ENCODE measurements at places on chromosomes 7 and 10. TPM values are rescaled to one million over a fixed set of nuclear protein-coding genes. Genes with fewer than 3 reads are reported as not detected.

DNA sequence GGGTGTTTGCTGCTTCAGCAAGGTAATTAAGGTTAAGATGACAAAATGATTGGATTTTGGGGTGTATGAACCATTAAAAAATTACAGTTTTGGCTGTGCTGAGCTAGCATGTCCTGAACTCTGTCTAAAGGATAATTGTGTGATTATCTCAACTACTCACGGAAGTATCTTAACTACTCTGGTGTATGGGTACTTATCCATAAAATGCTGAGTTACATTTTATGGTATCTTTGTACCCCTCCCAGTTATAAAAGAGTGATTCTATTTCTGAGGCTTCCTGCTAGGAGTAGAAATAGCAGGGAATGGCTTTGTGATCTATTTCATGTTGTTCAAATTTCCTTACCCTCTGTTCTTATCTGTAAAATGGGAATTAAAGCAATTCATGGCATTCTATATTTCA is 22.6 kb downstream of the CYP2C18 start:
- H3K36me3 ChIP-seq: no peaks in the 10 kb centered on the region
- H3K4me1 ChIP-seq: no peaks in the 10 kb centered on the region
- DNase-seq: no peak
- H3K27ac ChIP-seq: no peak overlapping the region
- H3K27me3 ChIP-seq: no peaks in the 10 kb centered on the region

DNA sequence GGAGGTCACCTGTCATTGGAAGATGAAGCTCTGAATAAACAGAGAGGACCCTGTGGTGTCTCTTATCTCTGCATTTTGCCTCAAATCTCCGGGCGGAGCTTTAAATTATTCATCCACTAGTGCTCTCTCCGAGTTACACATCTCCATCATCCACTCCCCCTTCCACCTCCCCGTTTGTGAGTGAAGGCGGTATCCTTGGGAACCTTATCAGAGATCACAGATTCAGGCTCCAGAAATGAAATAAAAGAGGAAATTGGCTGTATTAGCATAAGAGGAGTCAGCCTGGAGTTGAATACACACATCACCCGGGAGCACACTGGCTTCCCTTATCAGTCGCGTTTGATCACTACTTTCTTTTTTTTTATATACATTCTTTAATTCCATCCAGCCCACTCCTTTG is 1184.8 kb downstream of the GATA3 start:
- H3K27me3 ChIP-seq: no peaks in the 10 kb centered on the region
- H3K36me3 ChIP-seq: no peaks in the 10 kb centered on the region
- no peak overlapping the region for H3K27ac ChIP-seq
- DNase-seq: no peak
- H3K4me3 ChIP-seq: no peak overlapping the region
- no peaks in the 10 kb centered on the region for H3K4me1 ChIP-seq

DNA sequence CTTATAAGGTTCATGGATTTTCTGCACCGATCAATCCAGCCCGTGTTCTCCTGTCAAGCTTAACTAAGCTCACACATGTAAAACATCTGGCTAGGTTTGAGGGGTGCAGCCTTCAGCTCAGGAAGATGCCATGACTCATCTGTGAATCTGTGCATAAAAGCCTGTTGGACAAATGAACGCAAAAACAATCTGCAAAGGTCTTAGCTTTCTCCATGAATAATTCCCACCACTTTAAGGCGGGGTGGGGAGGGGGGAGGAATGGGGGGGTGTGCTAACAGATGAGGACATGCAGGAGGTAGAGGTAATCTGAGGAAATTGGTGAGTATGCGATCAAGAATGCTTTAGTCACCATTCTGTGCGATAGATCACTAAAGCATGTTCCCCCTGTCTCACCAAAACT is 4.8 kb downstream of the DOCK4 start:
- no peak for DNase-seq
- H3K36me3 ChIP-seq: no peaks in the 10 kb centered on the region

The ASCC1 gene
- total RNA-seq: 21.6 TPM

The SPDYE3 gene
- total RNA-seq: not detected
